ENCODE measurements at places on chromosomes 13 and 19. TPM values are rescaled to one million over a fixed set of nuclear protein-coding genes. Genes with fewer than 3 reads are reported as not detected.

XAB2 gene
- total RNA-seq: 59.3 TPM

DNA sequence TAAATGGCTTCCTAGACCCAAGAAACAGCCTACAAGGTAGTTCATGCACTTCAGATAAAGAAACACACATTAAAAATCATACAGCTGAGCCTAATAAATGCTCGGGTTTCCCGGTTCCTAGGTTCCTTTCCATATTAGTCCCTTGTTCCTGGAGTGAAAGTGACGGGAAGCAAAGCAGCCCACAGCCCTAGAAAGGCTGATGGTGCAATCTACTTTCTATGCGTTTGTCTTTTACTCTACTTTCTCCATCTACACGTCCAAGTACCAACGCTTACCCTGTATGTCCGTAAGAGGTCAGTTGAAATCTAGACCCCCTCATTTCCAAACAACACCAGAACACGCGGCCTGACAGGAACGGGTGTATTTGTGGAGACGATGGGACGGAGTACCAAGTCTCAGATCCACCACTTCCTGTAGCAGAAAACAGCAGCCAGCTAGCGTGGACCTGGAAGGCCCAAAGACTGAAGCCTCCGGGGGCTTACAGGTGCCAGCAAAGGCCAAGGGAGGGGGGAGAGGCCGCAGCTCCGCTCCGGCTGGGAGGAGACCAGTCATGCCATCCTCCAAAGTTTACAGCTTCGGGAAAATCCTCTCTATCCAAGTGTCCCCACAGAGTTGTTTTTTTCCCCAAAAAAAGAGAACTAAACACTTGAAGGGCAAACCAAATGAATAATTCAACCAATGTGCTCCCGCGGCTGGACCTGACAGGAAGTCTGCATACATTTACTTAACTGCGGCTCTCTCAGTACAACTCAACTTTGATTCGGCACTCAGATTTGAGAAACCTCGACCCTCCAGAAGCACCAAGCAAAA is 34.1 kb downstream of the STK24 start:
- DNase-seq: no peak

- no peak for DNase-seq
Measured at GRCh38 chr19:33390101-33390907, 16.8 kb downstream of the CEBPG start.

UPK1A gene
- total RNA-seq: 0.93 TPM

DNA sequence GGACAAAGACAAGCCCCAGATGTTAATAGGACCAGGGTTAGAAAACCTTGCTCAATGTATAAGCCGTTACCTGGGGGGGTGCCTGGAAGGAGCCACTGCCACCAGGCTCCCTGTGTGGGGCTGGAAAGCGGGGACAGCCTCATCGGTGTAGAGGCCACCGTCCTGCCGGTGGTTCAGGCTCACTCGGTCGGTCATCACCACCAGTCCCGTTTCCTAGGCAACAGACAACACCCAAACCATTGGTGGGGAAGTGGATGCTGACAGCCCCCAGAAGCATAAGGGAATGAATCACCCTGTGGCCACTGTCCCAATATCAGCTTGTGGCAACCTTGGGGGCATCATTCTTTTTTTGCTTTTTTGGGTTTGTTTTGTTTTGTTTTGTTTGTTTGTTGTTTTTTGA is 55.8 kb downstream of the CPAMD8 start:
- no peak for DNase-seq

DNA sequence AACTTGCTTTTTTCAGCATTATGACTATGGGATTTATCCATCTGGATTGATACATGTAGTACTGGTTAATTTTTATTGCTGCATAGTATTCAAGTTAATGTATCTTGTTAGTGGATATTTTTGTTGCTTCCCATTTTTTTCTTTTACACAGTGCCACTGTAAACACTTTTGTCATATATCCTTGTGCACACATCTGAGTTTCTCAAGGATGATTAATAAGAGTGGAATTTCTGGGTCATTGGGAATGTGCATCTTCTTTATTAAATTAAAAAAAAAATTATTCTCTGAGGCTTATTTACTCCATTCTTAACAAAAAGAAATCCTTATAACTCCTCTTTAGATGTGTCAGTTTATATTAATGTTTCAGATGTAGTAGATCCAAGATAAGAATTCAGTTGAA is 27.3 kb downstream of the B3GLCT start:
- no peak for DNase-seq

GRCh38 chr13:48411841-48412531 is 927 bp downstream of the LPAR6 start:
- DNase-seq: no peak

CLEC11A gene
- total RNA-seq: 3.4 TPM

DNA sequence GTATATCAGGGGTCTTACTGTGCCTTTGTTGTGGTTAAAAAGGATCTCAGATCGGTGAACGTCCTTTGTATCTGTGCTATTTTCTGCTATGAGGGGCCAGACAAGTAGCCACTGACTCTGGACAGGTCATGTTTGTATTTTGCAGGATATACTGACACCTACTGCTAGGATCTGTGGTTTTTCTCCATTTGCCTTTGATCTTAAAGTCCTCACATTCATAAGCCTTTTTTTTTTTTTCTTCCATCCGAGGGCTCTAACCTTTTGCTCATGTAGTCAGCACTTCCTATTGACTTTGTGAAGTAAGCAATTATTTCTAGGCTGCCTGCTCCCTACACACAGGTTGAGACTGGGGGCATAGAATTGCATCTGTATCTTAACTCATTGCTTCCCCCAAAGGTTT is 106.2 kb downstream of the SLITRK5 start:
- no peak for DNase-seq

DNA sequence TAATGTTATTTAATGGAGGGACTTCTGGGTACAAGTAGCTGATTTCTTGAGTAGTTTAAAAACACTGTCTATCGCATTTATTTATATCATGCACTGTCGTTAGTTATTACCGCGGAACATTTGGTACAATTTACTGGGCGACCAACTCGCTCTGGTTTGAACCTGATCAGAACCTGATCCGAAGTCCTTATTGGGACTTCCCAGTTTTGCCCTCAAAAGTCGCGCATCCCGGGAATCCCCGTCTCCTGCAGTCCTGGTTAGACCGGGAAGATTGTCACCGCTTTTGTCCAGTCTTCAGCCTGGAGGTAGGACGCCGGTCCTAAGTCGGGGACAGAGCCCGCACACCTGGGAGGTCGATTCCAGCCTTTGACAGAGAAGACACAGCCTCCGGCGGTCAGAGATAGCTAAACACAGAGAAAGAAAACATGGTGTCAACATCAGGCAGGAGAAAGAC is 694 bp downstream of the CLN5 start:
- peak; percentile 12 for DNase-seq

- no peak for DNase-seq
Measured at GRCh38 chr19:18649371-18650020, 12.7 kb downstream of the KLHL26 start.

TMEM86B gene
- 8.5 TPM for total RNA-seq

DNA sequence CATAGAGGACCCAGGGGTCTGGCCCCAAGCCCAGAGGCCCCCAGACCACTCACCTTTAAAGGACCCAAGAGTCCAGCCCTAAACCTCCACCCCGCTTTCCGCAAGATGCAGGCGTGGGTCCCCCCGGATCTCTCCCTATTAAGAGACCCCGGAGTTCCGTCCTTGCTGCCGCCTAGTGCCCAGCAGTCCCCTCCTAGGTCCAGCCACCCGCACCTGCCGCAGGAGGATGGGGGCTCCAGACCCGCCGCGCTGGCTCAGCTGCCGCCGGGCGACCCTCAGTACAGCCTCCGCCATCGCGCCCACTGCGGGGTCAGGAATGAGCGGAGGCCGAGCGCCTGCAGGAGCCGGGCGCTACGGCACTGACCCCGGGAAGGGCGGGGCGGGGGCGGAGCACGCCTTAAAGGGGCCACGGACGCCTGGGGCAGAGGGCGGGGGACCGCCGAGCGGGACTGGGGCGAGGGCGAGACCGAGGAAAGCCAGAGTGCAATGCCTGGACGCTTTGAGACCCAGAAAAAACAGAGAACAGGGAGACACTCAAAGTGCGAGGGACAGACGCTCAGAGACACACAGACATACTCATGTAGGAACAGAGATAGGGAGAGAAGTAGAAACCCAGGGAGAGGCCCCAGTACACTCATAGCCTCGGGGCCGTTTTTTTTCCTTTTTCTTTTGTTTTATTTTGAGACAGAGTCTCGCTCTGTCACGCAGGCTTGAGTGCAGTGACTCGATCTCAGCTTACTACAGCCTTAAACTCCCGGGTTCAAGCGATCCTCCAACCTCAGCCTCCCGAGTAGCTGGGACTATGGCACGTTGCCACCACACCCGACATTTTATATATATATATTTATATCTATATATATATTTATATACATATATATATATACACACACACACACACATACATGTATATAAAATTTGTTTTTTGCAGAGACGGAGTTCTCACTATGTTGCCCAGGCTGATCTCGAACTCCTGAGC is at the start of gene ETHE1:
ETHE1 (minus strand) TSS at position 318 of the 976 bp plus-strand sequence; CDS start at position 294, 24 bp downstream.
- peak; percentile 90 for DNase-seq

- no peak for DNase-seq
Measured at GRCh38 chr13:112735791-112736190, 46.0 kb downstream of the ATP11A start.

DNA sequence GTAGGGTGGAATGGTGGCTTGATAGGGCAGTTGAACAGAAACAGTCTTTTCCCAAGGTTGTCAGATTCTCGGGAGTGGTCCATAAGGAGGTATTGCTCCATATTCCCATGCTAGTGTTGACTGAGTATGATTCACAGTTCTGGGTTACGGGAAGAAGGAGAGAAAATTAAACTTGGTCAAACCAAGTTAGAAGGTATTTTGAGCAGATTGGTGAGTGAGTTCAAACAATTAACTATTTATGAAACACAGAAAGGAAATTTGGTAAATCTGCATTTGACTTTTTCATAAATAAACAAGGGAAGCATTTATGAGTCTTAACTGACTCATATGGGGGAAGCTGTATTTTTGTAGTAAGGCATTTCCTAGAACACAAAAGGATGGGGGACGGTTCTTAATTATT is 2419.4 kb downstream of the PCDH9 start:
- DNase-seq: no peak

KISS1R gene
- 3.6 TPM for total RNA-seq

GRCh38 chr13:78609464-78610205 is 6.3 kb upstream of the POU4F1 start:
- no peak for DNase-seq

- DNase-seq: no peak
Measured at GRCh38 chr13:98397221-98397620, 179.7 kb downstream of the STK24 start.

GRCh38 chr13:111929036-111929616 is 137.8 kb upstream of the SOX1 start:
- DNase-seq: no peak

DNA sequence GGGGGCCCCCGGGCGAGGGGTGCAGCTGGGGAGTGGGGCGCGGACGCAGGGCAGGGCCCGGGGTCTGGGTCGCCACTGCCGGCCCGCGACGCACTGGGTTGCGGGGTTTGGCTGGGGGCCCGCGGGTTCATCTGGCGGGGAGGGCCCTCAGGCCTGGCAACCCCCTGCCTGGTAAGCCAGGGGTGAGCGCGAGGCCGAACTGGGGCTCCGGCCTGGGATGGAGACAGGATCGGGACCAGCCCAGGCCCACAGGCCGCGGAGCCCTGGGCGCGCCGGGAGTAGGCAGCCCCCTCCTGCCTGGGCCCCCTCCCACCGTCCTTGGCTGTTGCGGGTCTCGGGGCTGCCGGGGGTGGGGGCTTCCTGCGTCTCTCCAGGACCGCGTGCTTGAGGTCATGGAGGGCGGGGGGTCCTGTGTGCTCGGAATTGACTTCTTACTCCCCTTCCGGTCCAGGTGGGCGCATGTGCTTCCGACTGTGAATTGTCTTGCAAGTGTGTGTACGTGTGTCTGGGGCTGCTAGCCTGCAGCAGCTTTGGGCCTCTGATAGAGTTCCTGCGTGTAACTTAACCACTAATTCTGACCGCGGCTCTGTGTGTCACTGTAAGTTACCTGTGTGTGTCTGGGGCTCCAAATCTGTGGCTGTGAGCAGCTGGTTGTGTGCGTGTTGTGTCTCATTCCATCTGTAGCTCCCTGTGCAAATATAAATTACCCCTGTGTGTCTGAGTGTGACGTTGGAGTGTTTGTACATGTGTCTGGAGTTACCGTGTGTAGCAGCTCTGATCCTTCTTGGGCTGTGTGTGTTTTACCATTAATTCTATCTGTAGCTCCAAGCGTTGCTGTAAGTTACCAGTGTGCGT is 751 bp downstream of the GRAMD1A start:
- DNase-seq: peak; percentile 65

GRCh38 chr19:49533551-49534488 is 6.0 kb downstream of the RCN3 start:
- DNase-seq: peak; percentile 90

CAMSAP3 gene
- 2.0 TPM for total RNA-seq

DNA sequence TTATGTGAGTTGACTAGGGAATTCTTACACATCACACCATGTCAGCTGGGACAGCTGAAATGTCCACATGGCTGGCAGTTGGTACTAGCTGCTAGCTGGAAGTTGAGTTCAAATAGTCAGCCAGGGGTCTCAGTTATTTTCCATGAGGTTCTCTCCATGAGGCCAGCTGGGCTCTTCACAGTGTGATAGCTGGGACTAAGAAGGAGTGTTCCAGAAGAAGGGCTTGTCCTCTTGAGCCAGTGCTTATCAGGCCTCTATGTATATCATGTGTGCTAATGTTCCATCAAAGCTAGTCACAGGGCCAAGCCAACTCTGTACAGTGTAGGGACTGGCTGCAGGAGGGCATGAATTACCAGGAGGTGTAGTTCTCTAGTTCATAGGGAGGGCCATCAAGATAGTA is 11.8 kb downstream of the USPL1 start:
- no peak for DNase-seq

ZNF296 gene
- total RNA-seq: 5.1 TPM

GPR183 gene
- 57.5 TPM for total RNA-seq

FIZ1 gene
- 16.2 TPM for total RNA-seq

GRCh38 chr13:60696602-60697001 is 299.6 kb downstream of the TDRD3 start:
- DNase-seq: no peak

GNG8 gene
- 29.5 TPM for total RNA-seq

SOX21 gene
- total RNA-seq: not detected

- no peak for DNase-seq
Measured at GRCh38 chr13:52644108-52644507, 1.9 kb downstream of the HNRNPA1L2 start.

DNA sequence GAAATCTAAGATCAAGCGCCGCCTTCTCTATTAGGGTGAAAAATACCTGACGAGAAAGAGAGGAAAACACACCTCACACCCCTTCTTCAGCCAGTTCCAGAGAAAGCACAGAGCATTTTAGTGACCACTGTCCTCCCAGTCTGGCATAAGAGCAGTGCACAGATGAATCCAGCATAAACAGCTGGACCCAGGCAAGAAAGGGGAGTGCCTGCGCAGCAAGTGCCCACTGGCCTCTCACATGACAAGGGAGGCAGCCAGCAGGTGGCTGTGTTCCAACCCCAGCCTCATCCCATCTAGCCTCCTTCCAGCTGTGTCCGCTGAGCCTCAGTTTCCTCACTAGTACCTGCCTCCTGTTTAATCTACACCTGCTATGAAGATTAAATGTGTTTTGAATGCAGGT is 8.0 kb downstream of the MED26 start:
- DNase-seq: no peak

TBXA2R gene
- total RNA-seq: 1.5 TPM

DNA sequence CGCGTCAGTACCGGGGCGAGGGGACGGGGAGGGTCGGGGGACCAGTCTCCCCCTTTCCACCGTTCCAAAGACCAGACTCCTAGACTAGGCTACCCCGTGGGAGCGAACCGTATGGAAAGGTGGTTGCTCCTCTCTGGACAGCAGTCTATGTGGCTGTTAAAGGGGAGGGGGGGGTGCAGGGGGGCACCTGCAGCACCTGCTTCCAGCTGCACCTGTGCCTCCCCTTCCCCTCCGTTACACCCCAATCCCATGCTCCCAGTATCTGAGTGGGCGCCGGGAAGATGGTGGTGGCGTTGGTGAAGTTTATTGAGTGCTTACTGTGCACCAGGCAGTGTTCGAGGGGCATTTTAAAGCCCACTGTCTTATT is 557 bp downstream of the ZNF524 start:
- DNase-seq: no peak
